ENCODE measurements at places on chromosomes 5 and 9.

- no peak for DNase-seq
These were observed 95.2 kb downstream of the ALDH1A1 start for GRCh38 chr9:72857624-72857996.

DNA sequence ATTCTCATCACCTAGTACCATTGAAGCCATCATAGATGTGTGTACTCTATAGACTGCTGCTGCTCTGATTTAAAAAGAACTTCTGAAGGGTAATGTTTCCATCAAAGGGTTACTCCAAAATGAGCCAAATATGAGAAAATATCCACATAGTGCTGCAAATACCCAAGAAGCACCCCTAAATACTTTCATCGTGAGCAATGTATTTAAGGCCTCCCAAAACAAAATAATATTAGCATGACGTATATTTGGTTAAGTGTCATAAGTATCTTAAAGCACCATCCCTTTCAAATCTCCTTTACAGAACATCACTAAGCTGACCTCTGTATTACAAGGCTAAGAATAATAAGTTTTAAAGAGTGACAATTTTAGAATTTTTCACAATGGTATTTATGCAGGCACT lies 421.8 kb downstream of the MTRR start:
- DNase-seq: no peak

- DNase-seq: no peak
These were observed 44.6 kb downstream of the POC5 start for GRCh38 chr5:75672616-75673015.

DNA sequence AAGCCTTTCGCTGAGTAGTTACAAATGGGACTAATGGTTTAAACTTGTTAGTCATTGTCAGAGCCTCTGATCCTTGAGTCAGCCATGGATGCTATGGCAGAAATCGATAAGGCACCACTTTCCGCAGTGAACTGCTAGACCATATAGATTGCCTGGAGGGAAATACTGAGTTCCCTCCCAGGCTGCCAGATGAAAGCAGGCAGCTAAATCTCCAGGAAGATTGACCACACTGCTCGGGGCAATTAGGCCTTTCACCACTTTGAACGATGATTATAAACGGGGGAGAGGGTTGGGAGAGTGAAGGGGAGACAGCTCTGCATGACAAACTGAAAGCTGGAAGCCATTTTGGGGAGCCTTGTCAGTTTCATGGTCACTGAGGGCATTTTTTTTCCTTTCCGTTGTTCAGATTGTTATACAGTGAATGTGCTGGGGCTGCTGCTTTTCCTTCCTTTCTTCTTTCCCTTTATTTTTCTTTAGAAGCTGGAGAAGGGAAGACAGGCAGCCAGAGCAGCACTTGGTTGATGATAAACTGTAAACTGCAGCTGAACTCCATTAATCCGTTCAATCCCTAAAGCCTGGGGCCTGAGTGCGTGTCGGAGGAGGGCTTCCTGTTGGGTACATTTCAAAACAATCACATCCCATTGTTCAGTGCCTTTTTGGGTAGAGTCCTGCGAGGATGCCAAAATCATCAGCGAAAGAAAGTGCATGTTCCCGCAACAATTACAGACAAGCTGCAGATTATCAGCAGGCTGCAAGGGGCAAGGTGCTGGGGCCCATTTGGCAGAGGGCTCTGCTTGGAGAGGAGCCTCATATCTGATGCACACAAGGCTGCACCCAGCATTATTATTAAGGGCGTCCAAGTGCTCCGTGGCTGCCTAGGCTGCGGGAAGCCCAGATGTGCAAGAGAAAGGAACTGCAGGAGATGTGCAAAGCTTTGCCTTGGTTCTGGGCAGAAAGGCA lies 308.4 kb downstream of the PSAT1 start:
- peak; percentile 48 for DNase-seq

GRCh38 chr5:143749581-143750205 lies 62.3 kb upstream of the HMHB1 start:
- DNase-seq: no peak

DNA sequence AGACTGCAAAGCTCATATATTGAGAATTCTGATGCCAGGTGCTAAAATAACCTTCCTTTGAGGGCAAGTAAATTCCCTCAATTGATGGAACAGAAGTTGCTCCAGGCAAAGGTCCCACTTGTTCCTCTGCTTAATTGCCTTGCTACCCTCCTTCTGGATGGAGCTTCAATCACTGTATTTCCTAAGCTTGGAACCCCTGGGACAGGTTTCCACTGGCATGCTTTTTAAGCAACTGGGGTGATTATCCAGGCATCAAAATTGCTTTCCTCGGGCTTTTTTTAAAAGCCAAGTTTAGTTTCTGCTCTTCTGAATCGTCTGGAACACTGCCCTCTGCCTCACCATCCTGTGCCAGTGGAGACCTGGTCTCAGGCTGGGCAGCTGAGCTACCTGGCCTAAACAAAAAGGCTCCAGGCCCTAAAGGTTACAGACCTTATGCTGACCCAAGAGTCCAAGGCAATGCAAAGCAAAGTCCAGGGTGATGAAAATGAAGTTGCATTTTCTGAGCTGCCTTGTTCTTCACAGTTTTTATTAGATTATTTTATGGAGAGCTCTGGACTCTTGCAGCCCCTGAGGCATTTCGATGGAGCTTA lies 167.9 kb upstream of the CD180 start:
- DNase-seq: no peak

- no peak for DNase-seq
These were observed 13.6 kb upstream of the SET start for GRCh38 chr9:128675382-128675781.

GRCh38 chr5:66565878-66566277 lies 30.3 kb upstream of the MAST4 start:
- DNase-seq: no peak

DNA sequence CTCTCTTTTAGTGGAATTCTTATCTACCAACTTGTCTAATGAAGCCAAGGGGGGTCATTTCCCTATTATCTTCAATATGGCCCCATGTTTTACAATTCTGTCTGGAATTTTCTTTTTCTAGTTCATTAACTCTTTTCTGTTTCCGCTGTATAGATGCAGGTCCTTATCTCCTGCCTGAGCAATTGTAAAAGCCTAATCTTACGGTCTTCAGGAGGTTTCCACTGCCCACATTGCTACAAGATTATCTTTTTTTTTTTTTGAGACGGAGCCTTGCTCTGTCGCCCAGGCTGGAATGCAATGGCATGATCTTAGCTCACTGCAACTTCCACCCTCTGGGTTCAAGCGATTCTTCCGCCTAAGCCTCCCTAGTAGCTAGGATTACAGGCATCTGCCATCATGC lies 132.3 kb downstream of the UNC13B start:
- no peak for DNase-seq

GRCh38 chr5:175410926-175411325 lies 33.1 kb downstream of the DRD1 start:
- DNase-seq: no peak

- peak; percentile 40 for DNase-seq
These were observed 1530.6 kb downstream of the EFNA5 start for GRCh38 chr5:106140101-106140500.

Data from fibroblast of skin of back (primary cell).